ENCODE measurements at places on chromosomes 2 and 18.

DNA sequence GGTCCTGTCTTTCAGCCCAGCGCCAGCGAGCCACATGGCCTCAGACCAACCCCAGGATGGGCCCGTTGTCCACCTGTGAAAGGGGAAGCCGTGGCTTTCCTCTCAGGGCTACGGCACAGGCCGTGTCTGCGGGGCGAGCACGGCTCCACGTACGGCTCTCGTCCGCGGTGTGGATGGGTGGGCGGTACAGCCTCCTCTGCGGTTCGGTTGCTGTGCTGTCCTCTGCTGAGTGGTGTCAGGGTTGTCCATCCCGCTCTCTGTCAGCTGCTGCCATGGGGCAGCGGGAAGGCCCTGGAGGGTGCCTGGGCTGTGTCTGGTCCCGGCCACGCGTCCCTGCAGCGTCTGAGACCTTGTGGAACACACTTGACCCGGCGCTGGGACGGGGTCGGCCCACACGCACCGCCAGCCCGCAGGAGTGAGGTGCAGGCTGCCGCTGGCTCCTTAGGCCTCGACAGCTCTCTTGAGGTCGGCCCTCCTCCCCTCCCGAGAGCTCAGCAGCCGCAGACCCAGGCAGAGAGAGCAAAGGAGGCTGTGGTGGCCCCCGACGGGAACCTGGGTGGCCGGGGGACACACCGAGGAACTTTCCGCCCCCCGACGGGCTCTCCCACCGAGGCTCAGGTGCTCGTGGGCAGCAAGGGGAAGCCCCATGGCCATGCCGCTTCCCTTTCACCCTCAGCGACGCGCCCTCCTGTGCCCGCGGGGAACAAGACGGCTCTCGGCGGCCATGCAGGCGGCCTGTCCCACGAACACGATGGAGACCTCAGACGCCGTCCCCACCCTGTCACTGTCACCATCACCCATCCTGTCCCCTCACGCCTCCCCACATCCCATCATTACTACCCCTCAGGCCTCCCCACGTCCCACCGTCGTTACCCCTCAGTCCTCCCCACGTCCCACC lies 128.7 kb downstream of the NFATC1 start:
- no peak for DNase-seq

- DNase-seq = no peak
Observed at GRCh38 chr18:28576941-28577340, 400.0 kb upstream of the CDH2 start.

GRCh38 chr2:119179991-119180390 lies 21.4 kb upstream of the C1QL2 start:
- DNase-seq = no peak

DNA sequence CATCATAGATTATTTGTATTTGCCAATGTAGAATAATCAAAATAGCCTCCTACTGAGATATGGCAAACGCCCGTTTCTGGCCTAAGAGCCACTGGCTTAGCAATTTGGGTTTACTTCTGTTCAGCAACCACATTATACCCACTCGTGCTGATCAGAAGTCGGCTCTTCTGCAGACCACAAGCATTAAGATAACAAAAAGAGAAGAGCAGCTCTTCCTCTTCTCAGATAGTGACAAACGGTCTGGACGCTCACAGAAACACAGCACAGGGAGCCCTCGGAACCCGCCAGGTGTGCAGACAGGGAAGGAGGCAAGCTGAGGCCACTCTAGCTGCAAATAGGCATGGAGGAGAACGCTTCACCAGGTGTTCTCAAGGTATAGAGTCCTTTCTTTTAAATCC lies 164.0 kb downstream of the HDAC4 start:
- no peak for DNase-seq

- DNase-seq = no peak
Observed at GRCh38 chr2:172128484-172128883, 25.8 kb upstream of the DLX2 start.

- DNase-seq = no peak
Observed at GRCh38 chr2:161046876-161047275, 113.4 kb upstream of the TANK start.

GRCh38 chr2:9266711-9267110 lies 60.1 kb downstream of the ASAP2 start:
- DNase-seq = no peak

- DNase-seq = no peak
Observed at GRCh38 chr2:157339965-157340655, 14.5 kb upstream of the ERMN start.

GRCh38 chr2:238504181-238504931 lies 77.6 kb downstream of the ASB1 start:
- DNase-seq = no peak

GRCh38 chr2:26595146-26595545 lies 46.0 kb downstream of the CIB4 start:
- no peak for DNase-seq

DNA sequence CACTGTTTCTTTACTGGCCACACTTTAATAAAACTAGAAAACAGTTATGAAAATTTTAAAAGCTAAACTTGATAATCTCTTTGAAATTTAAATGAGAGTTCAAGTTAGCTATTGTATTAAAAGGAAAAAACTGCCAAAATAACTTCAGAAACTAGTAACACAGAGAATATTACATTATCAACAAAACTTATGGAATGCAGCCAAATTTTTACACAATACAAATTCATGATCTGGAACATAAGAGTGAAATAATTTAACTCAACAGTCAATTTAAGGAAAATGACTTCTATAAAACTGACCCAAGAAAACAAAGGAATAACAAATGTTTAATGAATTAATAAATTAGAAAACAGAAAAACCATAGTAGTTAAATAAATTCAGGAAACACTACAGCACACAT lies 65.0 kb downstream of the TCF4 start:
- DNase-seq = no peak

DNA sequence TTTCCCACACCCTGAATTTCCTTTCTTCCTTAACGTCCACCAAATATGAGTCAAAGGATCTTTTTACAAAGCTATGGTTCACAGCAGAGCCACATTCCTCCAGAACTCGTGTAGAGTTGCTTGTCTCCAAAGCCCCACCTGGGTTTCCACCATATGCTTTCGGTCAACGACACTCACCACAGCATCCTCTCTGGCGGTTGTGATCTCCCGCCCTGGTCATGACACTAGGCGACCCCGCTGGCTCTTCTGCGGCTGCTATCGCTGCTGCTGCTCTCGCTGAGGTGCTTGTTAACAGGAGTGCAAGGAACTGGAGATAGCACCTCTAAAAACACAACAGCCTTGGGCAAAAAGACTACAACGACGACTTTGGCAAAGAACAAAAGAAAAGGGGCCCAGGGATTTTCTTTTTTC lies 340 bp downstream of the SLC40A1 start:
- DNase-seq = no peak

GRCh38 chr2:209314653-209315052 lies 109.2 kb upstream of the MAP2 start:
- DNase-seq = no peak

DNA sequence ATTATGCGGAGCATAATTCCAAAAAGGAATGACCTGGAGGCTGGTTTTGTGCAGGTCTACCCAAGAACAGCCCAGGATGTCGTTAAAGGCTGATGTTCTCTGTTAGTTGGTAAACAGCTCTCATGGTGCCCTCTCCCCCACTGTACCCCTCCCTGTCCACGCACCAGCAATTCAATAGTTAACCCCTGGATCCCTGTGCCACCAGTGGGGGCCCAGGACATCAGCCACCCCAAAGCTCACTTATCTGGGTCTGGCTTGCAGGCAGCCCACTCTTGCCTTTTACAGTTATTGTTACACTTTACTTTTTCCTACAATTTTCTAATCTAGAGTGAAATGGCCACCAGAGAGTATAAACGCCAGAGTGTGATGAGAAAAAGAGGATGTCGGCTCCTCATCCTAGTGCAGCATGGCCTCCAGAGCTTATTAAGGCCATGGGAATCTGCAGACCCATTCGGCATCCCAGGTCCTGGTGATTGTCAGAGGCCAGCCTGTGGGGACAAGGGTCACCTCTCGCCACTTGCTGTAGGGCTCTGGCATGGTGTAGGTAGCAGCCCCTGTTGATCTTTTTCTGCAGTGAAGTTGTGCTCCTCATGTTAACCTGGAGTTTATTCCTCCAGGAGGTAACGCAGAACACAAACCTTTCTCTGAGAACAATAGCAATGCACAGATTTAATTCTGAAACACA lies 30.3 kb downstream of the TWIST2 start:
- DNase-seq = no peak

GRCh38 chr2:140063356-140063755 lies 1283.2 kb upstream of the NXPH2 start:
- no peak for DNase-seq

DNA sequence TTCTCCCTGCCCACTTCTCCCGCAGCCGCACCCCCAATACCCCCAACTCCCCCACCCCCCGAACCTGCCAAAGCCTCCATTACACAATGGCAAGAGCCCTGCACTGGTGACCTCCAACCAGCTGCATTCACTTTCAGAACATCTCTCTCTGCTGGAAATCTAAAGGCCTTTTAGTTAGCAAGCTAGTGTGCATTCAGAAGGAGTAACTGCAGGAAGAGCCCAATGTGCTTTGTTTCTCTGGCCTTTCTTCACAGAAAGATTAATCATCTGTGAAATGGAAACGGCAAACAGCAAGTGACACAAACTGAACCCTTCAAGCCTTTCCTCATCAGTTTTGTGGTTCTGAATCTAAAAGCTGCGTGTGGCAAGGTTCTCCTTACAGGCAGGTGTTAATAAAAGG lies 124.2 kb downstream of the OLA1 start:
- no peak for DNase-seq

DNA sequence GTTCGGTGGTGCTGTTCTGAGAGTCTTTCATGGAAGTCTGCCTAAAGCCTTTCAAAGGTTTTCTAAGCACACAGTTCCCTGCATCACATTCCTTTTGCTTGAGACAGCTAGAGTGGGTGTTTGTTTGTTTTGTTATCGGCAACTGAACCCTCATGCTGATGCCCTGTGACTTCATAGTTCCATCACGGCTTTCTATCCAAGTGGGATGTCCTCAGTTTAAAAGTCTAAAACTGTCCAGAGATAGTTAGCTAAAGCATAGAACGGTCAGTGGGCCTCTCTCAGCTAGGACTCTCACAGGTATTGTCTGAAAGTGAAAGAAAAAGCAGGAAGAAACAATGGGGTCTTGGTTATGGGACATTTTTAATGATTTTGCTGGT lies 337.3 kb downstream of the OSR1 start:
- no peak for DNase-seq

GRCh38 chr2:165016772-165017411 lies 61.6 kb upstream of the SLC38A11 start:
- DNase-seq = no peak

DNA sequence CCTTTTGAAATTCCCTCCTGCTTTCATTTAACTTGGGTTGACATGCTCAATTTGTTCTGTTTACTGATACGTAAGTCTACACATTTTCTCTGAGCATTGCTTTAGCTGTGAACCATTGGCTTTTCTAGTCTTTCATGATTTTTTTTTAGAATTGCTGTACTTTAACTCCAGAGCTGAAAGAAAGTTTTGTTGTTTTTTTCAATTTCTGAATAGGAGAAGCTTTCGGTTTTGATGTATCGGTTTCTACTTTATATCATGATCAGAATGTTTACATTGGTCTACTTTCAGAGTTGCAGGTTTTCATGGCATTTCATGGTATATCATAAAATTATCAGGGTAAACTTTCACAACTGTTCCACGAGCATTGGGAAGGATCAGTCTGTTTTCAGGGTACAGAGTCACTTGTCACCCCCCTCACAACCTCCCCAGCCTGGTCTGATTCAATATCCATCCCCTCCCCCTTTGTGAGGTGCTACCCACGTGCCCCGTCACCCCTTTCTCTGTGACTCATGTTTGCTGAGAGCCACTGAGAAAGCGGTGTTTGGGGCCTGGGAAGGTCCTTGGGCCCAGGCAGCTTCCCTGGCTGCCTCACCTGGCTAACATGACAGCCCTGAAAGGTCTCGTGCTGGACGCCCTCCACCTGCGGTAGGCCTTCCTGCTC lies 7.0 kb downstream of the ASTL start:
- no peak for DNase-seq

DNA sequence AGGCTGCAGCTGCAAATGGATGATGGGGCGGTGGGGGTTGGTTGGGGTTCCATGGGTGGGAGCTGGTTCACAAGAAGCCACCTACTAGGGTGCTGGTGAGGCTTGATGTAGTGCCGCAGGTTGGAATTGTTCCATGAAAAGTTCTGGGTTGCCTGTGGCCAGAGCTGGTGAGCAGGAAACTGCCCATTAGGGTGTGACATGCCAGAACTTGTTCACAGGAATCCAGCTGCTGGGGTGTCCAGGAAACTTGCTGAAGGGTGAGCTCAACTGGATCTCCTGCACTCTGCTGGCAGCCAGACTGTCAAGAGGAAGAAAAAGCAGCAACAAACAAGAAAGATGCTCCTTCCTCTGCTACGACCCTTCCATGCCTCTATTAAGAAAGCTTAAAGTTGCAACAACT lies 48.8 kb downstream of the MAP3K20 start:
- DNase-seq = no peak

DNA sequence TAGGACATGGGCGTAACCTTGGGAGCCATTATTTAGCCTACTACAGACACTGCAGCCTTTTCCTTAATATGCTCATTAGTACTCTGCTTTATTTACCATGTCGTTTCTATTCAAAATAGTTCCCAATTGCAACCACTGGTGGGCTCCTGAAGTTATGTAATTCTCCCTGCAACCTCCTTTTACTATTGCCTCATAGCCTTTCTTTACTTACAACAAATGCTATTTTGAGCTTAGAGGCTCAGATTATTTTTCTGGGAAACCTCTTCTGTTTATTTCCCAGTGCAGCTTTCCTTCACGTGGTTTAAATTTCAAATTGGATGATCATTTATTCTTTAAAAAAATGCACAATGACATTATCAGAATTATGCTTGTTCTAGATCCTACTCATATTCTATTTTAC lies 492.3 kb upstream of the TMEFF2 start:
- DNase-seq = no peak

DNA sequence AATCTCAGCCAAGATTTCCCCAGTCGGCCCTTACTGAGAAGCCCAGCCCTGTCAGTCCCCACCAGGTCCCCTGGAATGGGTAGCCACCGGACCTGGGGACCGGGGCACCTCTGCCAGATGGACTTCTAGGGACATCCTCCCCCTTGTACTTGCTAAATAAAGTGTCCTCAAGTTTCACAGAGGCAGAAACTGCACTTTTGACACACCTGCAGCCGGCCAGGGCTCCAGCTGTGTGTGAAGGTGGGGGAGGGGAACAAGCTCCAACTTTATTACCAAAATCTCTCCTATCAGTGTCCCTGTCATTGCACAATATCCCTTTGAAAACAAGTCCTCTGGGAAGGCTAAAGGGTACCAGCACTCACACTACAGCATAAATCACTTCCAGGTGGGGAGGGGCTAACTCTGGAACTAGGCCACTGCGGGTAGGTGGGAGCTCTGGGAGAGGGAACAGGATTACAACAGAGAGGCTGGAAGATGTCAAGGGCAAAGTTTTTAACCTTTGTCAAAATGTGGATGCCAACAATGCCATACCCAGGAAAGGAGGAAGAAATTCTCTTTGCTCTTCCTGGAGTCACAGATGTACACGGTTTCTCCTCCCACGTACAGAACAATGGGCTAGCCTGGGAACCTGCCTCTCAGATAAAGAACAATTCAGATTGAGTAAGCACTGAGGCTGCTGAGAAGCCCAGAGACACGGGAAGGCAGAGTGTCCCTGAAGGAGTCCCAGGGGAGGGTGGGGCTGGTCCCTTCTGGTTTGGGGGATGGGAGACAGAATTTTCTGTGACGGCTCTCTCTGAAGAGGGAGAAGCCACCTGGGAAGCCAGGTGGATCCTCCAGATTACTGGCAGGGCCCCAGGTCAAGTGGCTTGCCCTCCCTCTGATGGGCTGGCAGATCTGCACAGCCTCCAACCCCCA lies 11.0 kb downstream of the SDC1 start:
- no peak for DNase-seq
